ENCODE measurements at places on chromosomes 4 and X.

- H3K4me3 ChIP-seq = no peak overlapping the region
- no peak for DNase-seq
- no peaks in the 10 kb centered on the region for H3K4me1 ChIP-seq
These were observed 35.1 kb downstream of the ATG4A start for GRCh38 chrX:108126661-108127060.

- H3K36me3 ChIP-seq = no peaks in the 10 kb centered on the region
- H3K27me3 ChIP-seq = no peaks in the 10 kb centered on the region
- no peak overlapping the region for H3K27ac ChIP-seq
- no peak for DNase-seq
These were observed 1568.6 kb upstream of the PCDH7 start for GRCh38 chr4:29151584-29151983.

- H3K27ac ChIP-seq = no peak overlapping the region
- no peaks in the 10 kb centered on the region for H3K36me3 ChIP-seq
- DNase-seq = peak; percentile 66
- peak overlapping the region; percentile 62 for H3K4me3 ChIP-seq
- H3K27me3 ChIP-seq = no peaks in the 10 kb centered on the region
These were observed 1.3 kb upstream of the CITED1 start for GRCh38 chrX:72306851-72307645.

DNA sequence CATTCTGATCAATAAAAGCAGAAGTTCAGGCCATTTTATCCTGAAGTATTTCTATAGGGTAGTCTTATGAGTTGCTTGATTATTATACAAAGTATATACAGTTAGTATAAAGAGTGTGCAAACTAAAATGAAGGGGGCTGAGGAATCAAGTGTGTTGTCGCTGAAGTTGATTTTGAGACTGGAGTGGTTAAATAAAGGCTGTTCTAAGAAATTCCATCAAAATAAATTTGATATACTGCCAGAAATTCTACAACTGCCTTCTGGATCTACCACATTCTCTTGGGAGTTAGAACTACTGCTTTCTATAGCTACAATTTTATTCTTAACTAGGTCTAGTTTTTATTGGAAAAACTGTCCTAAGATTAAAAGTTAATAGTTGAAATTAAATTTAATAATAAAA is 12.4 kb downstream of the EDNRA start:
- H3K27ac ChIP-seq = no peak overlapping the region
- no peak for DNase-seq
- H3K4me1 ChIP-seq = no peaks in the 10 kb centered on the region
- H3K36me3 ChIP-seq = no peaks in the 10 kb centered on the region

- no peaks in the 10 kb centered on the region for H3K36me3 ChIP-seq
- no peaks in the 10 kb centered on the region for H3K4me1 ChIP-seq
- no peaks in the 10 kb centered on the region for H3K27me3 ChIP-seq
- no peak overlapping the region for H3K4me3 ChIP-seq
- no peak for DNase-seq
- H3K27ac ChIP-seq = no peak overlapping the region
These were observed 24.7 kb downstream of the TAB3 start for GRCh38 chrX:30864383-30864785.

GRCh38 chrX:132199941-132200340 is 19.3 kb downstream of the RAP2C start:
- no peak overlapping the region for H3K27ac ChIP-seq
- H3K4me1 ChIP-seq = no peaks in the 10 kb centered on the region
- no peak overlapping the region for H3K4me3 ChIP-seq
- H3K27me3 ChIP-seq = no peaks in the 10 kb centered on the region
- DNase-seq = no peak
- H3K36me3 ChIP-seq = no peaks in the 10 kb centered on the region

DNA sequence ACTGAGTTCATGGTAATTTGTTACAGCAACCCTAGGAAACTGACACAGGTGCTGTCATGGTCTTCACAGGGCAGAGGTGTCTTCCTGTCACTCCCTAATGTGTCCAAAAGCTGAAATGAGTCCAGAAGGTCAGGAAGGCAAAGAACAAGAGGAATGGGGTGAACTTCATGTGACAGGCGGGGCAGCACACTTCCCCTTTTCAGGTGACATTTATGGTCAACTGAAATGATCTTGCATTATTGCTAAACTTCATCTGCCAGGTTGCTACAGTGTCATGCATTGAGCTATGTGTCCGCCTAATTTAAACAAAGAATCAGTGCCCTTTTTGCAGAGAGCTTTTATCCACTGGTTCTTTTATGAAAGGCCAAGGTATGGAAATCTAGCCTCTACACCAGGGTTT is 15.9 kb upstream of the CCDC149 start:
- no peaks in the 10 kb centered on the region for H3K4me1 ChIP-seq
- DNase-seq = no peak
- H3K27me3 ChIP-seq = no peaks in the 10 kb centered on the region
- H3K4me3 ChIP-seq = no peak overlapping the region
- no peaks in the 10 kb centered on the region for H3K36me3 ChIP-seq

- H3K36me3 ChIP-seq = no peaks in the 10 kb centered on the region
- no peaks in the 10 kb centered on the region for H3K27me3 ChIP-seq
- no peak for DNase-seq
- H3K27ac ChIP-seq = no peak overlapping the region
- no peak overlapping the region for H3K4me3 ChIP-seq
These were observed 11.3 kb downstream of the YTHDC1 start for GRCh38 chr4:68338625-68339024.

DNA sequence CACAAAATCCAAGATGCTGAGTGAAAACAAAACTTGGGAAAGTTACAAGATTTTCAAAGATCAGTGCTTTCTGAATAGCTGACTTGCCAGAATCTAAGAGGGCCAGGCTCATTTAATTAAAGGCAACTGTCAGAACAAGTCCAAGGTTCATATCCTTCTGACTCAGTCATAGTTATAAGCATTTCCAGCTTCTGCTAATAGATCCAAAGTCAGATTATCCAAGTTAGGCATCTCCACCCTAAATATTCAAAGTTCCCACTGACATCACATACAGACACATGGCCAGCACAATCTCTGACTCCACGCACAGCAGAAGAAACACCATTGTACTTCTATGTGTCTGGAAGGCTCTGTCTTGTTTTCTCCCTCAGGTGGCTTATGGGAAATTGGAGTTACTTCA is 41.8 kb downstream of the GASK1B start:
- no peaks in the 10 kb centered on the region for H3K4me1 ChIP-seq
- no peak for DNase-seq
- no peak overlapping the region for H3K27ac ChIP-seq
- no peaks in the 10 kb centered on the region for H3K27me3 ChIP-seq

DNA sequence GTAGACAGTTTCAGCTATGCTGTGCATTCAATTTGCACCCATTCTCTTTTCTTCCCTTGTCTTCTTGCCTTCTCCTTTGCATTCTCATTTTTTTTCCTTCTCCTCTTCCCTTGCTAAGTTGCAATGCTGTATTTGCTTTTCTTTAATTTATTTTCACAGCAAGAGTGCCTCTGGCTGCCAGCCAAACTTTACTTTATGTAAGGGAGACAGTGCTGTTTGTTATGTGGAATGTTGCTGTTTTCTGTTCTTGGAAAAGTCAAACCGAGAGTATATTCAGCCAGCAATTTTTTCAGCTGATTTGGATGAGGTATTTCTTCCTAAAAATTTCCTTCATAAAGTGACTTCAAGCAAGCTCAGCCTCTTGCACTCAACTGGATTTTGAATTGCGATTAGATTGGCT is 1293.4 kb downstream of the ARAP2 start:
- no peak overlapping the region for H3K27ac ChIP-seq
- H3K4me1 ChIP-seq = no peaks in the 10 kb centered on the region
- no peak for DNase-seq
- H3K36me3 ChIP-seq = no peaks in the 10 kb centered on the region
- H3K27me3 ChIP-seq = no peaks in the 10 kb centered on the region

DNA sequence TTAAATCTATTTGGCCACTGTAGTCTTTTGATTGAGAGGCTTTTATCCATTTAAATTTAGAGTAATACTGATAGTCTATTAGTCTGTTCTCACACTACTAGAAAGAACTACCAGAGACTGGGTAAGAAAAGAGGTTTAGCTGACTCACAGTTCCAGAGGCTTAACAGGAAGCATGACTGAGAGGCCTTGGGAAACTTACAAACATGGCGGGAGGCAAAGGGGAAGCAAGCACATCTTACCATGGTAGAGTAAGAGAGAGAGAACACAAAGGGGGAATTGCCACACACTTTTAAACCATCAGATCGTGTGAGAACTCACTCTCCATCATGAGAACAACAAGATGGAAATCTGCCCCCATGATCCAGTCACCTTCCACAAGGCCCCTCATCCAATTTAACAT is 410.9 kb downstream of the PDGFC start:
- H3K27ac ChIP-seq = no peak overlapping the region
- H3K4me1 ChIP-seq = no peaks in the 10 kb centered on the region
- no peaks in the 10 kb centered on the region for H3K36me3 ChIP-seq
- H3K4me3 ChIP-seq = no peak overlapping the region
- DNase-seq = no peak
- no peaks in the 10 kb centered on the region for H3K27me3 ChIP-seq

GRCh38 chr4:24659241-24659961 is 75.0 kb upstream of the DHX15 start:
- H3K36me3 ChIP-seq = no peaks in the 10 kb centered on the region
- DNase-seq = peak; percentile 70
- no peaks in the 10 kb centered on the region for H3K27me3 ChIP-seq
- H3K27ac ChIP-seq = peak overlapping the region; percentile 20

DNA sequence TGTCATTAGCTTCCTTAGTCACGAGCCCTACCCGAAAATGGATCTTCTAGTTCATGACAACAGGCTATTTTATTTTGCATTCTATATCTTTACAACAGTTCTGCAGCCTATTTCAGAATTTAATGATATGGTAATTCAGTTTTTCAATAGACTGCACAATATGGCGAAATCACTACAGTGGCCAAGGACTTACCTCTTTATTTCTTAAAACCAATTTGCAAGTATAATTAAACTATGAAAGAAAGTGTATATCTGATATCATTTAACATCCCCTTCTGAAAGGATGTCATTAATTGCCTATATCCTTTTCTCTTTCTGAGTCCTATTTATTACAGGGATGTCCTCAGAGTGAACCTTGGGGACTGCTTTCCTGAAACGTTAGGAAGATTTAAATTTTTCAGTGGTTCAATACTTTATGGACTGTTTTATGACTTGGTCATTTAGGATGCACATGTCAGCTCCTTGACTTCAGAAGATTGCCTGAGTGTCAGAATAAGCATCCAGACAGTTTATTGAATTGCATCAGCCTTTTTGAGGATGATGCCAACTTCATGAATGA is 190.8 kb upstream of the GEMIN8 start:
- no peaks in the 10 kb centered on the region for H3K36me3 ChIP-seq
- DNase-seq = no peak
- no peak overlapping the region for H3K27ac ChIP-seq
- no peaks in the 10 kb centered on the region for H3K4me1 ChIP-seq

GRCh38 chr4:48184882-48185281 is 50.8 kb upstream of the TXK start:
- no peak overlapping the region for H3K27ac ChIP-seq
- DNase-seq = no peak
- H3K4me1 ChIP-seq = no peaks in the 10 kb centered on the region
- no peaks in the 10 kb centered on the region for H3K36me3 ChIP-seq
- H3K27me3 ChIP-seq = no peaks in the 10 kb centered on the region

GRCh38 chrX:129777218-129778030 is 2.3 kb upstream of the SASH3 start:
- H3K27me3 ChIP-seq = no peaks in the 10 kb centered on the region
- H3K4me1 ChIP-seq = no peaks in the 10 kb centered on the region
- DNase-seq = peak; percentile 17
- no peaks in the 10 kb centered on the region for H3K36me3 ChIP-seq
- no peak overlapping the region for H3K27ac ChIP-seq

GRCh38 chr4:88761861-88762523 is 64.4 kb upstream of the NAP1L5 start:
- no peak for DNase-seq
- H3K4me1 ChIP-seq = peaks cover 12% of the 10 kb centered on the region
- no peak overlapping the region for H3K4me3 ChIP-seq
- H3K27me3 ChIP-seq = no peaks in the 10 kb centered on the region
- H3K36me3 ChIP-seq = no peaks in the 10 kb centered on the region

- H3K27me3 ChIP-seq = no peaks in the 10 kb centered on the region
- DNase-seq = no peak
- H3K27ac ChIP-seq = no peak overlapping the region
These were observed 275.2 kb downstream of the TENM3 start for GRCh38 chr4:182518421-182518820.

- no peaks in the 10 kb centered on the region for H3K27me3 ChIP-seq
- H3K4me1 ChIP-seq = no peaks in the 10 kb centered on the region
- H3K27ac ChIP-seq = no peak overlapping the region
- H3K36me3 ChIP-seq = no peaks in the 10 kb centered on the region
These were observed 46.1 kb downstream of the AFAP1 start for GRCh38 chr4:7893539-7893938.

GRCh38 chr4:13601048-13601447 is 26.5 kb downstream of the BOD1L1 start:
- H3K4me3 ChIP-seq = no peak overlapping the region
- DNase-seq = no peak
- no peak overlapping the region for H3K27ac ChIP-seq
- H3K4me1 ChIP-seq = peaks cover 4% of the 10 kb centered on the region
